ENCODE measurements at places on chromosomes 1 and 21. TPM values are rescaled to one million over a fixed set of nuclear protein-coding genes. Genes with fewer than 3 reads are reported as not detected.

DNA sequence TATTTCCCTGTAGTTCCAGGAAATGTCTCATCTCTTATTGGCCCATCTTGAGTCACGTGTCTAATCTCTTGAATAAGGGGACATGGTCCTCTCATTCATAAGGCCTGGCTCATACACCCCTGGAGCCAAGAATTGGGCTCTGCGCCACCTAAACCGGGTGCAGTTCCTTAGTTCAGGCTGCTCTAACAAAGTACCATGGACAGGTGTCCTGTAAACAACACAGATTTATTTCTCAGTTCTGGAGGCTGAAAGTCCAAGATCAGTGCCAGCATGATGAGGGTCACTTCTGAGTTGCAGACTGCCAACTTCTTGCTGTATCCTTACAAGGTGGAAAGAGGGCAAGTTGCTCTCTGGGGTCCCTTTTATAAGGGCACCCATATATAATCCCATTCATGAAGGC is 60.2 kb upstream of the VAMP3 start:
- no peaks in the 10 kb centered on the region for H3K4me1 ChIP-seq
- H3K27me3 ChIP-seq: peaks cover 42% of the 10 kb centered on the region
- no peaks in the 10 kb centered on the region for H3K36me3 ChIP-seq
- DNase-seq: no peak
- no peak overlapping the region for H3K4me3 ChIP-seq

GRCh38 chr1:188763541-188763940 is 1714.1 kb downstream of the BRINP3 start:
- no peaks in the 10 kb centered on the region for H3K36me3 ChIP-seq
- H3K4me1 ChIP-seq: no peaks in the 10 kb centered on the region
- H3K27ac ChIP-seq: no peak overlapping the region
- H3K27me3 ChIP-seq: no peaks in the 10 kb centered on the region
- DNase-seq: no peak
- H3K4me3 ChIP-seq: no peak overlapping the region

GRCh38 chr1:92476071-92476631 is 10.6 kb downstream of the GFI1 start:
- H3K4me3 ChIP-seq: no peak overlapping the region
- no peaks in the 10 kb centered on the region for H3K4me1 ChIP-seq
- DNase-seq: no peak
- H3K36me3 ChIP-seq: no peaks in the 10 kb centered on the region
- peaks cover 16% of the 10 kb centered on the region for H3K27me3 ChIP-seq

DNA sequence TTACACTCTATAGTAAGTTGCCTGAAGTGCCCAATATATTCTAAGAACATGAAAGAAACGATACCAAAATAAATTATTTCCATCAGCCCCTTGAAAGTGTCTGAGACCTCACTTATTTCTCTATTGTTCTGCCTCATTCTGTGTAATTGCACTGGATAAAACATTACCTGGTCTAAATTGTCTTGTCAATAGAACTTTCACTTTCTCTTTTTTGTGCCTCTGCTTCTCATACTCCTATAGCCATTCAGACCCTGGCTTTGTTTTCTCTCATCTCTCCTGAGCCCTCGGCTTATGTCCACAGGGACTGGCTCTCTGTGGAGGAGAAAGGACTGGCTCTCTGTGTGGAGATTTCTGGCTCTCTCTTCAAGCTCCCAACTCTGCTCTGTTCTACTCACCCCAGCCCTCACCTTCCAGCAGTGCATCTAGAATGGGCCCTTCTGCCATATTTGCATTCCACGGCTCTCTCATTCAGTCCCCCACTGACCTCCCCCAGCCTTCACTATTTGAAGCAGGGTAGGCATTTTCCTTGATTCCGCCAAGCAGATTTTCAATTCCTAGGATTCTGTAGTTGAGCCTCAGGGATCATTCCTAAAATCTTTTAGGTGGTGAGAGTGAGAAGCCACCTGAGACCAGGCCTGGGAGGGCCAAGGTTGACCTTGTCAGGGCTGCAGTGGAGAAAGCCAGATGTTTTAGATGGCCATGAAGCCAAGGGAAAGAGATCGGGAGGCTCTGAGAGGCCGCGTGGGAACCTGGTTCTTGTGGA is 15.9 kb upstream of the GALNT2 start:
- H3K36me3 ChIP-seq: no peaks in the 10 kb centered on the region
- H3K4me1 ChIP-seq: no peaks in the 10 kb centered on the region
- no peak overlapping the region for H3K27ac ChIP-seq
- H3K4me3 ChIP-seq: no peak overlapping the region
- DNase-seq: no peak

- H3K4me1 ChIP-seq: peaks cover 18% of the 10 kb centered on the region
- H3K36me3 ChIP-seq: no peaks in the 10 kb centered on the region
- peak overlapping the region; percentile 51 for H3K27ac ChIP-seq
- no peaks in the 10 kb centered on the region for H3K27me3 ChIP-seq
Observed at GRCh38 chr1:183757061-183757460, 47.9 kb upstream of the RGL1 start.

DNA sequence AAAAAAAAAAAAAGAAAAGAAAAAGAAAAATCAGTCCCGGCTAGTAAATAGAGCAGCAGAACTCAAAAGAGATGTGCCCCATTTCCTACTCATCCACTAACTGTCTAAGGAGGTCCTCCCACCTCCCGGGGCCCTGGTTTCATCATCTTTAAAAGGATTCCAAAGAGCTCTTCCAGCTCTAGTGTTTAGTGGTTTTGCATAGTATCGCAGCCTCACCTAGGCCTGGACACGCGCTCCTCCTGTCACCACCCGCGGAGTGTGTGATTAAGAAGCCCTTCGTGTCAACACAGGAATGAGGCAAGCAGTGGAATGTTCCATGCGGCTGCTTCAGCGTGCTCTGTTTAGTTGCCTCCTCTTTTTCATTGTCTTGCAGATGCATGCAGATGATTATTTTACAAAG is 49.0 kb downstream of the LBR start:
- no peak overlapping the region for H3K27ac ChIP-seq
- H3K4me3 ChIP-seq: no peak overlapping the region
- H3K36me3 ChIP-seq: no peaks in the 10 kb centered on the region
- DNase-seq: no peak
- no peaks in the 10 kb centered on the region for H3K4me1 ChIP-seq

GRCh38 chr1:197577580-197577979 is 197.7 kb downstream of the DENND1B start:
- no peak for DNase-seq
- no peaks in the 10 kb centered on the region for H3K36me3 ChIP-seq

DNA sequence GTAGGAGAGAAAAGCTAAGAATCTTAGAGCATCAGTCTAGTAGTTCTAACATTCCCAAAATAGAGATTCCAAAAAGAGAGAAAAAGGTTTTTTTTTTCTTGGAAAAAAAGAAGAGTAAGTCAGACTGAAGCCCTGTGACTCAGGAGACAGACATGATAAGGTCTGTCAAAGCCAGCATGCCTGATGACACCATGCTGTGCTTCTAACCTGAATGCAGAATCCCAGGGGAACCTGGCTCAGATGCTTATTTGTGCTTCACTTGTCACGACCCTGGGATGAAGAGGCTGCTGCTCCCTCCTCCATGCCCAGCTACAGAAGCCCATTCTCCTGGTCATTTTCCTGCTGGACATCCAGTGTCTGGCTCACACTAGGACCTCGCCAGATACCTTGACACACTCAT is 44.3 kb downstream of the ERICH3 start:
- no peak for DNase-seq
- H3K27me3 ChIP-seq: no peaks in the 10 kb centered on the region
- no peaks in the 10 kb centered on the region for H3K4me1 ChIP-seq
- no peaks in the 10 kb centered on the region for H3K36me3 ChIP-seq
- H3K4me3 ChIP-seq: no peak overlapping the region

GRCh38 chr1:77605246-77606026 is 77.0 kb downstream of the ZZZ3 start:
- H3K4me1 ChIP-seq: peaks cover 15% of the 10 kb centered on the region
- no peak overlapping the region for H3K4me3 ChIP-seq
- no peaks in the 10 kb centered on the region for H3K27me3 ChIP-seq
- H3K36me3 ChIP-seq: peaks cover 25% of the 10 kb centered on the region
- no peak overlapping the region for H3K27ac ChIP-seq

DNA sequence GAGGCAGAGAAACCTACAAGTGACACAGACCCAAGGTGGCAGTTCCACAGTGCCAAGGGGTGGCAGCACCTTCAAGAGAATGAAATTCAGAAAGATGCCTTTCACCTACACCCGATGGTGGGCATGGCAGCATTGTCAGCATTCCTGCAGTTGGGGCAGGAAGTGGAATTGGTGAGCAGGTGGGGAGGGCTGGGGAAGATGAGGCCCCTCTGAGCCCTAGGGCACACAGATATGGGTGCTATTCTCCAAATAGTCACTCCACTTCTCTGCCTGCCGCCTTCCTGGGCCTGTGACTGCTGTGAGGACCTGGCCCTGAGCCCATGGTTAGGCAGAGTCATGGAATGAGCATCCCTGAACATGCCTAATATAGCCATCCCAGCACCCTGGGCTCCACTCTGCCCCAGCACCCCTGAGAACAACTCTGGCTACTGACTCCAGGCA is 8.3 kb downstream of the SHISA4 start:
- no peak overlapping the region for H3K27ac ChIP-seq
- DNase-seq: no peak
- peaks cover 31% of the 10 kb centered on the region for H3K4me1 ChIP-seq
- no peaks in the 10 kb centered on the region for H3K36me3 ChIP-seq
- no peaks in the 10 kb centered on the region for H3K27me3 ChIP-seq

- no peaks in the 10 kb centered on the region for H3K27me3 ChIP-seq
- no peak for DNase-seq
- H3K36me3 ChIP-seq: peaks cover 9% of the 10 kb centered on the region
- no peak overlapping the region for H3K4me3 ChIP-seq
Observed at GRCh38 chr1:21774835-21775549, 8.0 kb downstream of the USP48 start.

DNA sequence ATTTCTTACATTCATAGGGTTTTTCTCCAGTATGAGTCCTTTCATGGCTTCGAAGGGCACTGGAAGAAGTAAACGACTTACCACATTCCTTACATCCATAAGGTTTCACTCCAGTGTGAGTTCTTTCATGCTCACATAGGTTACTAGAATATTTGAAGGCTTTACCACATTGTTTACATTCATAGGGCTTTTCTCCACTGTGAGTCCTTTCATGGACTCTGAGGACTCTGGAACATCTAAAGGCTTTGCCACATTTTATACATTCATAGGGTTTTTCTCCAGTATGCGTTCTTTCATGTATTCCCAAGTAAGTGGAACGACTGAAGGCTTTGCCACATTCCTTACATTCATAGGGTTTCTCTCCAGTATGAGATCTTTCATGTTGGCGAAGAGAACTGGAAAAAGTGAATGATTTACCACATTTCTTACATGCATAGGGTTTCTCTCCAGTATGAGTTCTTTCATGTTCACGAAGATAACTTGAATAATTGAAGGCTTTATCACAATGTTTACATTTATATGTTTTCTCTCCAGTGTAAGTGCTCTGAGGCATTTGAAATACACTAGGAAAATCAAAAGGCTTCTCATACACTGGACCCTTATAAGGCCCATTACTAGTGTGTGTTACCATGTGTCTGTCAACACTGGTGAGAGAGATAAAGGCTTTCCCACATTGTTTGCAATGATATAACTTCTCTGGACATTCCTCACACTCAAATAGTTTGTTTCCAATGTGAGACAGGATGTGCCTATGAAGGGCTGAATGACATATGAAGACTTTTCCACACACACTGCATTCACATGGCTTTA is 29.9 kb upstream of the ZNF695 start:
- no peaks in the 10 kb centered on the region for H3K27me3 ChIP-seq
- no peak for DNase-seq
- H3K36me3 ChIP-seq: peaks cover 23% of the 10 kb centered on the region

The PRXL2B gene
- total RNA-seq: 15.2 TPM

The SLC37A1 gene
- total RNA-seq: 5.2 TPM

The MARK1 gene
- total RNA-seq: not detected

The MATN1 gene
- 0.26 TPM for total RNA-seq

The LAMTOR5 gene
- total RNA-seq: 145 TPM

The KRTAP19-3 gene
- total RNA-seq: not detected

The CHODL gene
- total RNA-seq: not detected

The B4GALT2 gene
- 70.2 TPM for total RNA-seq

The PRR9 gene
- not detected for total RNA-seq

The HES5 gene
- not detected for total RNA-seq

Measured in SJSA1 (cell line).